ENCODE measurements at places on chromosomes 1 and 21.

DNA sequence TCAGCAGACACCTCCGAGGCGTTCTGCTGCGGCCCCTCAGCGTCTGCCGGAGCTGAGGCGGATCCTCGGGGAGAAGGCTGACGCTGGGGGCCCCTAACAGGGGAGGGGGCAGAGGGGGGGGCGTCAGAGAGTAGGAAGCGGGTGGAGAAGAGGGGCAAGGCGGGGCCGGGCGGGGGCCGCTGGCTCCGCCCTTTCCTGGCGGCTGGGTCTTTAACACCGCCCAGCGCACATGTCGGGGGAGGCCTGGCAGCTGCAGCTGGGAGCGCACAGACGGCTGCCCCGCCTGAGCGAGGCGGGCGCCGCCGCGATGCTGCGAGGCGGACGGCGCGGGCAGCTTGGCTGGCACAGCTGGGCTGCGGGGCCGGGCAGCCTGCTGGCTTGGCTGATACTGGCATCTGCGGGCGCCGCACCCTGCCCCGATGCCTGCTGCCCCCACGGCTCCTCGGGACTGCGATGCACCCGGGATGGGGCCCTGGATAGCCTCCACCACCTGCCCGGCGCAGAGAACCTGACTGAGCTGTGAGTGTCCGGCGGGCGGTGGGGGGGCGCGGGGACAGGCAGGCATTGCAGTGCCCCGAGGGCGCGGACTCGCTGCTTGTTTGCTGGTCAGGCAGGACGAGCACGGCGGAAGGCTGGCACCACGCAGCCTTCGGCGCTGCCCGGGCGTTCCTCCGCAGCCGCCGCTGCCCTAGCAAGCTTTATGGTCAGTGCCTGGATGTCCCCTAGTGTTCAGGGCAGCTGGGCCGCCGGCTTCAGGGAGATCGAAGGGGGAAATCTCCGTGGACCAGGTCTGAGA, at the start of gene NTRK1:
Gene NTRK1, plus strand, starts transcription at position 238 of the 796 bp plus-strand sequence. Its CDS starts 70 bp downstream, at position 308.
- DNase-seq, result peak; percentile 37

DNA sequence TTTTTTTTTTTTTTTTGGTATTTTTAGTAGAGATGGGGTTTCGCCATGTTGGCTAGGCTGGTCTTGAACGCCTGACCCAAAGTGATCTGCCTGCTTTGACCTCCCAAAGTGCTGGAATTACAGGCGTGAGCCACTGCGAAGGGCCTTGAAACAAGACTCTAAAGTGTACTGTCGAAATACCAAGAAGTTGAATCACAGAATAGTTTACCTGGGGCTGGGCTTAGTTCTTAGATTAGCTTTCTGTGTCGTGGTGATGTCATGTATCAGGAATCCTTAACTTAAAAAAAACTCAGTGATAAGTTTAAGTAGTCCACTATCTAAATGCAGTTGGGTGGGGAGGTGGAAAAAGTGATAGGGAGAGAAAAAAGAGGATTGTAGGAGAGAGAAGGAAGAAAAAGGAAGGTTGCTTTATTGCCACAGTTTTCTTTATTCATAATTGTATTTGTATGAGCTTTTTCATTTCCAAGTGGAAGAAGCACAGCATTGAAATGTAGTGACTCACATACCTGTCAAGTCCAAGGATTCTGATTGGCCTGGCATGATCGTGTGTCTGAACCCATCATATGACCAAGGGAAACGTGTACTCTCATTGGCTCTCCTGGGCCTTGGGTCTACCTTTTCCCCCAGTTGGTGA, 13.4 kb downstream of the ITSN1 start:
- DNase-seq, result no peak

GRCh38 chr21:41168391-41169257, 664 bp downstream of the BACE2 start:
- DNase-seq, result no peak

GRCh38 chr1:7905262-7905661, 35.4 kb downstream of the TNFRSF9 start:
- no peak for DNase-seq

DNA sequence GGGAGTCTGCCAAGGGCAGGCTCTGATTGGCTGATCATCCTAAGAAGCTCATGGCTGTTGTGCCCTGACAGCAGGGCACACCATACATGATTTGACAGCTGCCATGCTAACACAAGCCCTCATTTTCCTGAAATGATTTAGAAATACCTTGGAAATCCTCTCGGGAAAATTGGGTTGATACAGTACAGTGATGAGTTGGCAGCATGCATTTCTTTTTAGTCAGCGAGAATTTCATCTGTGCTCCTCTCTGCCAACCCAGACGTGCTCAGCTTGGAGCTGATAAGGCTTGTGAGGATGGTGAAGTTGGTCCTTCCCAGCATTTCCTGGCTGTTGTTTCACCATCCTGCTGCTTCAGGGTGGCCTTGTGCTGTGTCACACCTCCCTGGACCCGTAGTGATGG, 22.6 kb upstream of the KCNQ4 start:
- no peak for DNase-seq

- DNase-seq, result no peak
Observed at GRCh38 chr1:94022471-94023189, 98.3 kb downstream of the ABCA4 start.

GRCh38 chr1:172977296-172978017, 73.3 kb downstream of the TNFSF18 start:
- no peak for DNase-seq

DNA sequence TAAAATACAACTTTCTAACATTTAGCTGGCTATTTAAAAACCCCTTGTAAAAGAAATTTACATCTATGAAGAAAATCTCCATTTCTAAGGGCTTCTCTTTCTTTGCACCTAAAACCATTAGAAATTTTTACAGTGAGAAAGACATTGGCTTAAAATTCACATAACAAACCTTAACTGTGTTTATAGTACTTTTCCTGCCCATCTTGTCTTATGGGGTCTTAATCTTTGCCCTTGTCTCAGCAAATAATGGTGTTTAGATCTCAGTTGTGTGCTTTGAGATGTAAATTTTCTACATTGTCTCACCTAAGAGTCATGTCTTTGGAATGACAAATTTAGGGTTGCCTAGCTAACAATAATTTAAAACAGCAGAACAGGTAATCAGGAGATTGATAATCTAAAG, 71.5 kb downstream of the DDAH1 start:
- no peak for DNase-seq

DNA sequence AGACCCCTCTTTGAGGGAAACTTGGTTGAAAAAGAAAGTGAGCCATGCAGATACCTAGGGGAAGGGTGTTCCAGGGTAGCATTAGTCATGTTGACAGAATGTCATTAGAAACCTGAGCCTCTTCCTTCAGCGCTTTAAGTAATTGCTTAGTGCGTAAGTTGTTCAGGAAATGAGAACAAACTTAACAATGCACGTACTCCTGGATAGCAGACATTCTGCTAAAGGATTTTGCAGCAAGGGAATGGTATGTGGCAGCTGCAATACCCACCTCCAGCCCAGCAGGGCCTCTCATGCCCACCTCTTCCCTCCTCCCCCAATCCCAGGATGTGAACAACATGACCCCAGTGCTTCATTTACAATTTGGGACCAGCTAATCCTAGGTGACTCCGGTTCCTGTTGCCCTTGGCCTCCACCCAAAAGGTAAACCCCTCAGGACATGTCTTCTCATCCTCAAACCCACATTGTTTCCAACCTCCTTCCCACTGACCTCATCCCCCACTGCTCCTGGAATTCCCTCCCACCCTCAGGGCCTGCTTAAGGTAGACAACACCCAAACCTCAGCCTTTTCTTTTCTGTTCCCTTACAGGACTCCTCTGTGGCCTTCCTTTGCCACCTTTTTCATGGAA, 98.0 kb upstream of the BCAR3 start:
- no peak for DNase-seq

GRCh38 chr1:157288996-157289395, 150.8 kb upstream of the ETV3 start:
- DNase-seq, result no peak

DNA sequence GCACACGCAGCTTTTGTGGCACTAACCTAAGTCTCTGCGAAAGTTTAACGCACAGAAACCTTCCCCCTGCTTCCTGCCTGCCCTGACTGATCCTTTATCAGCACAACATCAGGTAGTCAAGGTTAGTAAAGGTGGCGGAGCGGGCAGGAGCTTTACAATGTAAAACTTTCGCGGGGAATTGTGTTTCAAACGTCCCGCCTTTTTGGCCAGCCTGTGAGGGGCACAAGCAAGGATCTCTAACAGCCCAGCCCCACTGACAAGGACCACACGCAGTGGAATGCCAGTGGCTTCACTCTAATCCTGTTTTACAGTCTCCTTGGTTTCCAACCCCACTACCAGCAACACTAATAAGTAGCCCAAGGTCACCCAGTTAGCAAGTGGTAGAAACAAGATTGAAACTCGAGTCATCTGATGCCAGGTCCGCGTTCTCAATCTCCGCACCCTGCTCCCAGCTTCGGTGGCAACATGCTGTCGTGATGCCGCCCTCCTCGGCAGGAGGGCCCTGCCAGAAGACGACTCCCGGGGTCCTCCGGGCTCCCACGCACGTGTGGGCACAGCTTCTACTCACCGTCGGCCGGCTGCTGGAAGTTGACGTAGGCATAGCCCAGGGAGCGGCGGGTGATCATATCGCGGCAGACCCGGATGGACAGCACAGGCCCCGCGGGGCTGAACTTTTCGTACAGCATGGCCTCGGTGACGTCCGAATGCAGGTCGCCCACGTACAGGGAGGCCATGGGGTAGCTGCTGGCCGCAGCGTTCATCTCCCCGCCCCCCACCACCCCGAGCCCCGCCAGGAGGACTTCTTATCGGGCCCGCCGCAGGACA, 1.2 kb downstream of the PABPC4 start:
- DNase-seq, result peak; percentile 30

DNA sequence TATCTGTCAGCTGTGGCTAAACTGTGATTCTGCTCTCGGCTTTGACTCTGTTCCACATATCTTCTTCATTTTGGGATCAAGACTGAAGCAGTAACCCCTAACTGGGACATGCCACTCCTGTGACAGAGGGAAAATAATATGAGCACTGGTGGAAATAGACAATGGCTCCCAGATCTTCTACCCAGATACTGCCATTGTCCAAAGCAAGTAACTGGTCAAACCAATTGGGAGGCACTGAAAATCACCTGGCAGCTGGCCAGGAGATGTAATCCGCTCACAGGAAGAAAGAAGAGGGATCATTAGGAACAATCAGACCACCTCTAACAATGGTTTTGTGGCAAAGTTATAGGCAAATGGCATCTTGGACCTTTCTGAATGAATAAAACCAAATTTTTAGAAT, 10.7 kb downstream of the SNX7 start:
- no peak for DNase-seq

GRCh38 chr1:58577654-58578030, 590 bp upstream of the TACSTD2 start:
- DNase-seq, result no peak

- no peak for DNase-seq
Observed at GRCh38 chr1:74316302-74316701, 81.1 kb downstream of the TNNI3K start.

- DNase-seq, result no peak
Observed at GRCh38 chr21:34200288-34200905, 127.0 kb downstream of the MRPS6 start.

DNA sequence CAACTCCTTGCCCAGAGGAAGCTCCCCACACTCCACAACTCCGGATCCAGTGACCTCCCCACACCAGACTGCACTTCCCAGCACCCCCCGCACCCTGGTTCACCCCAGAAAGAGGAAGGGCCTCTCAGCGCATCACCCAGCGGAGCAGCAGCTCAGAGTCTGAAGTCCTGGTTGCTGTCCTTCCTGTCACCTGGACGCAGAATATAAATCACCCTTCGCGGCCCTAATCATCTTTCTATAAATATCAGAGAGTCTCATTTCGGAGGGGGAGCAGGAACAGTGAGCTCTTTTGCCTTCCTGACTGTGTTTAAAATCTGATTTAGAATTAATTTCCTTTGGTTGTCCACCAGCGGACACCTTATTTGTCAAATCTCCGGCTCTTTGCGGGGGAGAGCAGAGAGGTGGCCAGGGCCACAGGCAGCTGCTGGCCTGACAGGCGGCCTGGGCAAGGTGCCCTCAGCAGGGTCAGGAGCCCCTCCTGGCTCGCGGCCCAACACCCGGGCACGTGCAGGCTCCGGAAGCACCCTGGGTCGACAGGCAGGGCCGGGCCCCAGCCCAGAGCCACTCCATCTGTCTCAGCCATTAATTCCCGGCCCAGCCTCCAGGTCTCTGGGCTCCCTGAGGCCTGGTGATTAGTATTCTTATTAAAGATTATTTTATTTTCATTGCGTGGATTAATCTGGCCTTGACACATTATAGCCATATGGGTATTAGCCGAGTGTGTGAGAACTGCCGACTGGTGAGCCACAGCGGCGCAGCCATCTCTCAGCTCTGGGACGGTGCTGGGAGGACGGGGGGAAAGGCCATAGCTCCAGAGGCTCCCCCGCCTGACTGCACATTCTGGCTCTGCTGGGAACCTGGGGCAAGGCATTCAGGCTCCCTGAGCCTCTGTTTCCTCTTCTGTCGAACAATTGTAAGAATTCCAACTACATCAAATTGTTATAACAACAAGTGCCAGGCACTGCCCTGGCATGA, 19.7 kb downstream of the EPHA8 start:
- DNase-seq, result no peak

- no peak for DNase-seq
Observed at GRCh38 chr1:31445951-31446350, 32.9 kb downstream of the SERINC2 start.

DNA sequence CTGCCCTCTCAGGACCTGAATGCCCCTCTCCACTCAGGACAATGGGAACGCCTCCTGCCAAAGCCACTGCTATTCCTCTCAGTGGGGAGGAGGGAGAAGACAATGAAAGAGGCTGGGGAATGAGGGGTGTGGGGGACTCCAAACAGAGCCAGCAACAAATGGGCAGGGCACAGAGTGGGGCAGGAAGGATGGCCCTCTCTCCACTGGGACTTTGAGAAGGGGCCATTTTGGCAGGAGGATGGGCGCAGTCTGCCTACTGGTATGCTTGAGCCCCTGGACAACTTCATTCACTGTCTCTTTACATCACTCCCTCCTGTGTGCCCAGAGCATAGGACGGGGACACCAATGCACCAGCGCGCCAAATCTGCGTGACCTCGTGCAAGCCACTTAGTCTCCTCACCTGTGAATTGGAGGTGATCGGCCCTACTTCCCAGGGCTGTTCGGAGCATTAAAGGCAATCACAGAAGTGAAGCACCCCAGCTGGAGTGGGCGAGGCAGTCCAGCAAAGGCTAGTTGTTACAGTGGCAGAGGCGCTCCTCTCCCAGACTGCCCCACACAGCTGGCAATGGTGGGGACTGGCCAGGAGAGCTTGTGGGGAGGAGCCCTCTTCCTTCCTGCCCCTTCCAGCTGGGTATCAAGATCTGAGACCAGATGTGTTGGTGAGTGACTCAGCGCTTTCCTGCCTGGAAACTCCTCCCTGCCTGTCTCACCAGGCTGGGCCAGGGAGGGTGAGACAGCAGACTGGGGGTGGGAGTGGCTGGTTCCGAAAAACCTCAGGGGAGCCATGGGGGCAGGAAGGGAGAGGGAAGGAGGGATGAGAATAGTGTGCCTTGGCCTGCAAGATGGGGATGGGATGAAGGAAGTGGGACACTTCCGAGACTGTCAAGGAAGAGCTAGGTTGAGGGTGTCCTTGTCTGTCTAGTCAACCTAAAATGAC, 22.4 kb upstream of the SYNC start:
- peak; percentile 13 for DNase-seq

DNA sequence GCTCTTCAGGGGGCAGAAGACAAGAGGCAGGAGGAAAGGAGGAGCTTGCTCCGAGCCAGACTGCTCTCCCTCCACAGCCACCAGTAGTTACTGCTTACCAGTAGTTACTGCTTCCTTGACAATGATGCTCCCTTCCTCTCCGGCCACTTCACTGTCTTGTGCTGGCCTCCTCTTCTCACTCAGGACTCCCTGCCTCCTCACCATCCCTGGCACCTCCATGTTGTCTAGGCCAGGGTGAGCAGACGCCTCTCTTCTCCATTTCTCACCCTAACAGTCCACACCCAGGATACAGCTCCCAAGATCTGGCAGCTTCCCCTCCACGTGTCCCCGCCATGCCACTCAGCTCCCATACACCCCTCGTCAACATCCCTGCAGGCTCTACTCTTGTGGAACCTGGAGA, 82.4 kb upstream of the TLR5 start:
- DNase-seq, result no peak

Data from CD4-positive, alpha-beta T cell treated with Interleukin-4 for 4 hours (primary cell).